ENCODE measurements at places on chromosomes 13 and 19.

GRCh38 chr13:113573065-113573464 lies 11.5 kb upstream of the TFDP1 start:
- no peak for DNase-seq

DNA sequence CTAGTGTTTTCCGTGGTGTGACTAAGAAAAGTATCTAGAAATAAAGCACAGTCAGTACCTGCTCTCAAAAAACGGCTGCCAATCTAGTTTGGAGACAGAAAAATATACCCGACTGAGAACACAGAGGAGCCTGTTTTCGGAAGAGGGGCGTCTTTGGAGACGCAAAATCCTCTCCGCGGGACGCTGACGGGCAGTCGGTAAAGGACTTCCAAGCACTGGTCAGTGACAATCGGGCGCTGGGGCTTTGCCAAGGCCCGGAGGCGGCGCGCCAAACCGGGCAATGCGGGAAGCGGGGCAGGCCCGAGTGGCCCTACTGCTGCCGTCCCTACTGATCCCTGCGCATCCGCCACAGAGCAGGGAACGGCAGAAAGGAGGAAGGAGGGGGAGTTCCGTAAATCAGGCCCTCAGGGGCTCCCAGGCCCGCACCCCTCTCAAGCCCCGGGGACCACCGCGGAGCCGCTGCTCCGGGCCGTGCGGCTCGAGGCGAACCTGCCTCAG lies 588 bp upstream of the DPY19L3 start:
- no peak for DNase-seq

DNA sequence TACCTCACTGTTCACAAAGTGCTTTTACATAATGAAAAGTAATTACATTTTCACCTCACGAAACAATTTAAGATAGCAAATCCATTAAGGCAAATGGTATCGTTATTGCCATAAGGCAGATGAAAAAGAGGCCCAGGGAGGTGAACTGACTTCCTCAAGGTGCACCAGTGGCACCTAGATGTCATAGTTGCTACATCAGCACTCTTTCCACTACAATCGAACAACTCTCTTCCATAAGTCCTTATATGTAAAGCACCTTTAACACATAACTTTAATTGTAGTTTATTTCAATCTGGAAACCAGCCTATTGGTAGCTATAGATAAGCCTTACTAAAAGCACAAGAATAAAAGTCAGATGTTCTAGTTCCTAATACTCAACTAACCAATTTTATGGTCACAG lies 35.1 kb downstream of the XPO4 start:
- no peak for DNase-seq

GRCh38 chr19:13691569-13692435 lies 72.5 kb upstream of the MRI1 start:
- DNase-seq, result no peak

- DNase-seq, result no peak
Measured at GRCh38 chr19:58095328-58095727, 2.7 kb downstream of the ZSCAN18 start.

DNA sequence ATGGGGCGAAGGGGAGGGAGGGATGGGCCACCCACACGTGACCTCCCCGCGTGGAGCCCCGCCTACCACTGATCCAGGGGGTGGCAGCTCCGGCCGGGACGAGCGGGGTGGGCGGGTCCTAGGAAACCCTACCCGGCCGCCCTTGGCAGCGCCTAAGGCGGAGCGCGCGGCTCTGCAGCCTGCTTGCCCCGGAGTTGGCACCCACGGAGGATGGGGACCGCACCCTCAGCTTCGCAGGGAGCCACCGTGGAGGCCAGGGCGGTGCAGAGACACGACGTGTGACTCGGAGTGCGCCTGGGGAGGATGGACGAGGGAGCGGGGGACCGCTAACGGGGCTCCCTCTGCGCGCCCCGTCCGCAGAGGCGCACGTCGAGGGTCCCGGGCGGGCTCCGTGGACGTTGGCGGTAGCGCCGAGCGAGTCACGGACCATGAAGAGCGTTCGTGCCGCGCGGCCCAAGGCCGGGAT lies at the start of gene RGS9BP:
TSS of gene RGS9BP (plus strand) at position 129 of the 466 bp plus-strand sequence. CDS start 416 bp downstream, outside the sequence.
- DNase-seq, result no peak

Measured in esophagus squamous epithelium (tissue), 5 donors.